ENCODE measurements at places on chromosomes 7 and 10.
A peak's percentile ranks its signal among the peaks of the same experiment; 100 is the strongest.

DNA sequence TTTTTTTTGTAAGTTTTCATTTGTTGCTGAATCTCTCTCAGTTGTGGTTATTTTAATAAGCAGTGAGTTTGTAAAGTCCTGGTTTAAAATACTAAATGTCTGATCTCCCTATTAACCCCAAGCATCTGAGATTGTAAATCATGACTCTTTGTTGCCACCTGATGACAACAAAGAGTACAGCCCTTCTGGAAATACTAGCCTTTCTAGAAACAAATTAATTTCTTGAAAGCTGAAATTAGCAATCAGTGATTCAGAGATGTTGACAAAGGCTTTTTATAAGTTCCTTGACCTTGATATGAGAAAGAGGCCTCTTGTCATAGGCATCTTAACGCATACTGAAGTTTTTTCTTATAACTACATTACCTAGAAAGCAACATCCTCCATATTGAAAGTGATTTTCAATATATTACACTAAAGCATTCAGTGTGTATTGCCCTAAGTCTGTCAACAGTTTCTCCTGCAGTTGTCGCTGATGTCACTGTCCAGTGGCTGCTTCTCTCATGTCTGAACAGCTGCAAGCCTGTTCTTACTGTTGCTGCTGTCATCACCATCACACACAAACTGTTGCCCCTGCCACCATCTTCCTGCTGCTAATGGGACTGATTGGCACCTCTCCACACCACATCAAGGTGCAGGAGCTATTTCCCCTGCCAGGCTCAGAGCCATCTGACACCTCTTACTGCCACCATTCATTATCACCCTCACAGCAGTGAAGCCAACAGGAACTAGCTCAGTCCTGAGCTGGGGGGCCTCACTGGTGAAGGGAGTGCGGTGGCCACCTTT, 95.1 kb upstream of the LRGUK start:
- no peak for DNase-seq

DNA sequence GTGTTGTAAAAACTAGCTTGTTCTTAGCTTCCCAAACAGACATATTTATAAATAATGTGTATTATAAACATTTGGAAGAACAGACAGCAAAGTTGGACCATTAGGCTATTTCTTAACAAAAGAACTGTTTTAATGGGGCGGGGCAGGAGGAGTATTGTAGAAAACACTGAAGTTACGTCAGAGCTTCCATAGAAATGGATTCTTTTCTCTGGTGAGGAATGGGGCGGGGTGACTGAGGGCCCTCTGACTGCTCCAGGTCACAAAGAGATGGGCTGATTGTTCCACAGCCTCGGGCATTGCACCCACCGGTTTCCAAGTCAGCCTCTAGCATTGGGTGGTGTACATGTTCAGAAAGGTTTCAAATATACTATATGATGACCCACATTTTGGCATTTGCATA, 36.8 kb upstream of the ADAM12 start:
- DNase-seq: no peak

- DNase-seq: no peak
Measured at GRCh38 chr7:25134358-25135010, 9.4 kb upstream of the CYCS start.

DNA sequence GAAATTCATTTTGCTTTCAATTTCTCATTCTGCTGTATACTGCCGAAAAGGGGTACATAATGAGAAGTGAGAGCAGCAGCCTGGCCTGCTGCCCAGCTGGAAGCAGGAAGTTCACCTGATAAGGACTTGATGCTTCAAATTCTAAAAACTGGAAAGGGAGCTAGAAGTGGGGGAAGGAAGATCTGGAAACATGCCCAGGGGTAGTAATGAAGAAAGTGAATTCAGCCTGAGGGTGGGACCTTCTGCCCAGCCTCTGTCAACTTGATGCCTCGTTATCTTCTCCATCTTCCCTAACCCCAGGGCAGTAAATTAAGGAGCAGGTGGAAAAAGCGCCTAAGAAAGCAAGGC, 69.4 kb downstream of the ARMH3 start:
- DNase-seq: no peak

- DNase-seq: no peak
Measured at GRCh38 chr7:6640246-6640721, 3.2 kb downstream of the ZNF316 start.

GRCh38 chr10:44173608-44173894, 211.3 kb downstream of the CXCL12 start:
- DNase-seq: no peak

DNA sequence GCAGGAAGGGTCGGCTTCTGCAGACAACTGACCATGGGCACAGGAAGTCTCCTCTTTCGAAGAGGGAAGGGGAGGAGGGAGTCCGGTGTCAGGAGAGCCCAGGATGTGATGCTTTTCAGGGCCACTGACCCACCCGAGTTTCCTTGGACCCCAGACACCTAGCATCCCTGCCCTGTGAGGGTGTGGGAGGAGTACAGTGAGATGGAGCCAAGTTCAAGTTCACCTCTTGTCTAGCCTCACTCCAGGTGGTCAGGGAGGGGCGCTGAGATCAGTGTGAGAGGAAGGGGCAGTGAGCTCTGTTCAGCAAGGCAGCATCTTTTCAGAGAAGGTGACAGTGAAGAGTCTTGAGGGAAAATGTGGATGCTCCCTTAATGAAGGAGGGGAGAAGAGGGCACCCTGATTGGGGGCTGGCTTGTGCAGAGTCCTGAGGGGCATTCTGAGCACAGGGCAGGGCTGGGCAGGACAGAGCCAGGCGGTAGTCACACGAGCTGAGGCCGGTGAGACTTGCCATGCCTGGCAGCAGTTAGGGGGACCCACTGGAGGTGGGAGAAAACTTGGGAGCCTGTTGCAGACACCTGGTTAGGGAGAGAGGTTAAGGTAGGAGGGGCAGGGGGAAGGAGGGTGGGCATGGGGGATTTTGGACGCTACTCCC, 49.7 kb downstream of the ADCY1 start:
- DNase-seq: no peak

DNA sequence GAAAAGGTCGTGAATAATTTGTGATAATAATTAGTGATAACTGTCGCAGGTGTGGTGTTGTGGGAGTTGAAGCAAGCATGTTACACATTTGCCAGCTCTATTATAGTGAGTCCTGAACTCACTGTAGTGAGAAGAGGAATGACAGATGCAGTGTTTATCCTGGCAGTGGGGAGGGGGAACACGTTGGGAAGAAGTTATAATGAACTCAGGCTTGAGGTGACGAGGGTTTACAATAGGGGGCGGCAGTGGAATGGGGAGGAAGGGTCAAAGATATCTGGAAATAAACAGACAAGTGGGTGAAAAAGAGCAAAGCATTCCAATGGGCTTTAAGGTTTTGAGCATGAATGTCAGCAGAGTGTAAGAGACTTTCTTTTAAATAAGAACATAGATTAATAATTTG, 49.6 kb downstream of the ITPRID1 start:
- no peak for DNase-seq

GRCh38 chr7:136049818-136050461, 72.8 kb upstream of the MTPN start:
- no peak for DNase-seq

- peak; percentile 35 for DNase-seq
Measured at GRCh38 chr10:100970914-100971811, 1.9 kb downstream of the SEMA4G start.

- DNase-seq: peak; percentile 24
Measured at GRCh38 chr10:104349623-104350126, 4.0 kb upstream of the CFAP58 start.

- DNase-seq: no peak
Measured at GRCh38 chr10:102504179-102504975, 605 bp downstream of the SUFU start.

GRCh38 chr7:1661461-1661860, 8.6 kb upstream of the ELFN1 start:
- DNase-seq: no peak

Data from kidney glomerular epithelial cell (primary cell).